ENCODE measurements at places on chromosomes 11 and 22.
A peak's percentile ranks its signal among the peaks of the same experiment; 100 is the strongest.

- no peak for DNase-seq
Observed at GRCh38 chr11:44519989-44520737, 45.3 kb upstream of the CD82 start.

GRCh38 chr22:41445129-41446056 lies 1.2 kb downstream of the TOB2 start:
- peak; percentile 37 for DNase-seq

DNA sequence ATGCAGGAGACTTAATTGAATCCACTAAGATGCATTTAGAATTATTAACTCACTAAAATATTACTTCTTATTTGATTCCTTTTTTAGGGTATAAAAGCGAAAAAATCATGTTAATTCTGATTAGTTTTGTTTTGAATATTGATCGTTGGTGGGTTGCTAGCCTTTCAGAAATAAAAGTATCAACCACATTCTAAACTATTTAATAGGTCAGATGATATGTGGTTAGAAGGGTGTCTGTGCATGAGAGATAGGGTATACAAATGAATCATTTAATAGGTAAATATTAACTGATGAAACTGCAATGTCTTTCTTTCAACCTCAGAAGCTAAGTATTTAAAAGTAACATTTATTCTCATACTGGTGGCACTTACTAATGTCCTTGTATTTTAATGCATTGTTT lies 515.1 kb downstream of the CNTN5 start:
- no peak for DNase-seq

- DNase-seq, result no peak
Observed at GRCh38 chr11:67082071-67082791, 25.6 kb downstream of the RHOD start.

Measured in NCI-H1105 treated with DMSO at 0.1 percent for 48 hours (cell line).